Stimulated activated CD8-positive, alpha-beta memory T cell treated with anti-CD3 and anti-CD28 coated beads, Interleukin-7, amount 100 ng/mL, for 4 hours (primary cell): ENCODE measurements at places on chromosomes 3 and 15.

DNA sequence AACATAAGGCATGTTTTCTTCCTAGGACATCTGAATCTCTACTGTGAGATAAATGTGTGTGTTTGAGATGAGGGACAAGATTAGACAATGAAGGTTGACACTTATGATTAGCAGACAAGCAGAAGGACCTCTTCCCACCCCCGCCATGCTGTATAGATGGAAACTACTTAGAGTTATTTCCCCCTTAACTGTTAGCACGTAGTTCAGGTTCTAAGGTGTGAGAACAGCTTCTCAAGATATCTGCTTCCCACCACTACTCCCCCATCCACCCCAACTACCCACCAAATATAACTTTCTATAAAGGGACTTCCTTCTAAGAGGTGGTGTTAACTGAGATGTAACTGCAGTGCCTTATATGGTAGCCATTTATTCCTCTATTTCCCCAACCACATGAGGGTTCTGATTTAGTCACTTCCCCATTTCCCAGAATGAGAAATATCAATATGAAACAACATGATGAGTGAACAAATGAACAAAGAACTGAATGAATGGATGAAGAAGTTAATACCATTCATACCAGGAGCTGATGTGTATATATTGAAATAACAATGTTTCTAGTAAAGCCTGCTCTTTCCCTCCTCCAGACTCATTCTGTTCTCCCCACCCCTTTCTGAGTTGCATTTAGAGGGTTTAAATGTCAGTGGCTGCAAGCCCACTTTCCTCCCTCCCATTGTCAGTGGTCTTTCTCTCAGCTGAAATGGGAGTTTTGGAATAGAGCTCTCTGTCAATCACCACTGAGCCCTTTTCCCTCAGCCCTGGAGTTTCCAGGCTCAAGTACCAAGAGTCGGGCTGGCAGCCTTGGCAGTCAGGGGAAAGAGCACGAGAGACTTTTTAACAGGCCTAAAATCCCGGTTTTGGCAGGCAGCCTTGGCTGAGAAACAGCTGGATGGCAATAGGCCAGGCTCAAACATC lies 7.7 kb upstream of the RFTN1 start:
- no peak for DNase-seq

DNA sequence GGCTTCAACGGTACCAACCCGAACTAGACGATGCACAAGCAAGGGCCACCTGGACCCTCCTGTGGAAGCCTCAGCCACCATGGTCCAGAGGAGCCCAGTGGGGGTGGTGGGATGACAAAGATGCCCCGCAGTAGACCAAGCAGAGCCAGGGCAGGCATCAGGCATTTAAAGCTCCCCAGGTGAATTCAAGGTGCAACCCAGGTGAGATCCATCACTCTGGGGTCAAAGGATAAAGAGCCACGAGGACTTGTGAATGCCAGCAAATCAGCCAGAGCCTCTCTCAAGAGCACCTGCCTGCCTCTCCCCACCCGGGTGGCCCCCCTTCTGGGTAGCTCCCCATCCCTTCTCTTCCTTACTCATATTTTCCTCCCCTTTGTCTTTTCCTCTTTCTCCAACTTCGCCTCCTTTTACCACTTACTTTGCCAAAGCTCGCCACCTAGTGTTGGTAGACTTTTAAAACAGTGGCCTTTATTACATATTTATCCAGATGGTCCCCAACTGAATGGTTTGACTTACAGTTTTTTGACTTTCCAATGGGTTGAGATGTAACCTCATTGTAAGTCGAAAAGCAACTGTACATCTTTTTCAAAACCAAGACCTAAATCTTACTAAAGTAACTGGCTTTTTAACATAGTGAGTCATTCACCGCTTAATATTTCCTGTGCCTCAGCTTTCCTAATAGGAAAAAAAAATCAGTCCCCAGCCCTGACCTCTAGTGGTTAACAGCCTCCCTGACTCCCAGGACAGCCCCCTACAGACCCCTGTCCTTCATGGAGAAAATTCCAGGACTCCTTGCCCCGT lies 18.8 kb downstream of the PLA2G4F start:
- DNase-seq = no peak

DNA sequence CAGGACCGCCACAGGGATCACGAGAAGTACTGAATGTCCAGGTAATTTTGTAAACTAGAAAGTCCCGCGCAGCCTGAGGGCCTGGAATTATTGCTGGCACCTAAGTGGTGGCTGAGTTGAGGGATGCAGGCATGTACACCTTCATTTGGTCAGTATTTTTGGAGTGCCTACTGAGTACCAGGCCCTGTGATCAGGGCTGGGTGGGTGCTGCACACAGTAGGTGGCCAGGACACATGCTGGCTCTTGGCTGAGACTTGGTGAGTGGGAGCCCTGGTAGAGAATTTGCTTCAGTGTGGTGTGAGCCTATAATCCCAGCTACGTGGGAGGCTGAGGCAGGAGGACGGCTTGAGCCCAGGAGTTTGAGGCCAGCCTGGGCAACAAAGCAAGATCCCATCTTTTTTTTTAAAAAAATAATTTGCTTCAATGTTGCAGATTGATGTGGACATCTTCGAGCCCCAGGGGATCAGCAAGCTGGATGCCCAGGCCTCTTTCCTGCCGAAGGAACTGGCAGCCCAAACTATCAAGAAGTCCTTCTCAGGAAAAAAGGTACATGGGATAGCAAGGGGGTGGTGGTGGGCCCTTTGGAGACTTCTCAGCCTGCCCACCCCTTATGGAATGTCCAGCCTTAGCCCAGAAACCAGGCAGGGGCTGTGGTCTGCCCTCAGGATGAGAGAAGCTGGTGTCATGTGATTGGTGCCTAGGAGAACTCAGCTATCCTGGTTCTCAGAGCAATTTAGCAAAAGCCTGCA lies 2.6 kb downstream of the ITIH1 start:
- no peak for DNase-seq

- DNase-seq = no peak
Measured at GRCh38 chr15:76393614-76394013, 57.0 kb downstream of the ISL2 start.

DNA sequence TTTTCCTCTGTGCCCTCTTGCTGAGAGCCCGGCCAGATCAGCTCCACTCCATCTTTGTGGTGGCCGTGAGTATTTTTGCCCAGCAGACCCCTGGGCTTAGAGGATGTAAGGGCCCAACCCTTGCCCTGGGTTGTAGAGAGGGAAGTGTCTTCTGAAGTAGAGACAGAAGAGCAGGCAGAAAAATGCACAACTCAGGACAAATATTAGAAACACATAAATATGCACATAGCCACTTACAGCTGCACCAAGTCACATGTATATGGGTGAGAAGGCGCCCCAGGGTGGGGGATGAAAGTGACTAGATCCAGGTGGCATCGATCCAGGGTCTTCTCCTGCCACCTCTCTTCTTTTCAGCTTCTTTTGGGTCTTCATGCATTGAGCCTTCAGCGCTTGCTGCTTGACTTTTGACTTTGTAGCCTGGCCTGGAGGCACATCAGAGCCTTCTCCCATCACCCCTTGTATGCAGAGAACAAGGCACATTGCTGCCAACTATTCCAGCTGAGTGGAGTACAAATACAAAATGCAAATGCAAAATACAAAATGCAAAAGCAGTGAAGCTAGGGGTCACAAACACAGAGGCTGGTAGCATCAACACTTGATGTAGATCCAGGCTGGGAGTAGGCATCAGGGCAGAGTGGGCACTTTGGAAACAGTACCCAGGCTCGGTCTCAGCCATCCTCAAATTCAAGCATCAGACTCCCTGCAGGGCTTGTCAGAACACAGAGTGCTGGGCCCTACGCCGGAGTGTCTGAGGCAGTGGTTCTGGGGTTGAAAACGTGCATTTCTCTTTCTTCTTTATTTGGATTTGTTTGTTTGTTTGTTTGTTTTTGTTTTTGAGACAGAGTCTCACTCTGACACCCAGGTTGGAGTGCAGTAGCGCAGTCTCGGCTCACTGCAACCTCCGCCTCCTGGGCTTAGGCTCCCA lies 133.0 kb downstream of the ASB7 start:
- no peak for DNase-seq

DNA sequence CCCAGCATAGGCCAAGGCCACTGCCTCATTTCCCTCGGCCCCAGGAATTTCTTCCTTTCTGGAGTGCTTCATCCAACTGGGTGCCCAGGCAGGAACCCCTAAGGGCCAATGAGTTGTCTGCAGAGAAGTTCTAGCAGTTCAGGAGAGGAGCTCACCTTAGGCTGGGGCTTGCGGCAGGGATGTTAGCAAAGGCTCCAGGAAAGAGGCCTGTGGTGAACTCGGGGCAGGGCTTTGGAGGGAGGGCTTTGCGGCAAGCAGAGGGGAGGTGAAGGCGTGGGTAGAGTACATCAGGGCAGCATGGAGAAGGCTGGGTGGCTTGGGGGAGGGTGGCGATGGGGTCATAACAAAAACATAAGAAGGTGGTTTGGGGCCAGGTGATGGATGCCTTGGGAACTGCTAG lies 1.1 kb downstream of the GHRL start:
- no peak for DNase-seq

DNA sequence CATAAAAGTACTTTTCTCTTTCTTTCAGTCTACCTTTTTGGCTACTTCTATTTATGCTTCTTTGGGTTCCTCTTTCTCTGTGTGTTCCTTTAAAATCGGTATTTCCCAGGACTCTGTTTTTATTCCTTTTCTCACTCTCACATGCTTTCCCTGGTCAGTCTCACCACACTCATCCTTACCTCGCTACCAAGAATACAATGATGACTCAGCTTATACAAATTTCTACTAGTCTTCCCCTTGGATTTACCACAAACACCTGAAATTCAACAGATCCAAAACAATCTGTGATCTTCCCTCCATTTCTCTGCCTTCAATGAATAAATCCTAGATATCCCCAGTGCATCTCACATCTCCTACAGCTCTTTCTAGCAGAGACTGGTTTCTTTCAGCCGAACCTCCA lies 52.9 kb downstream of the TUBGCP4 start:
- no peak for DNase-seq

GRCh38 chr3:41164777-41165176 lies 34.5 kb upstream of the CTNNB1 start:
- DNase-seq = no peak

GRCh38 chr3:51681453-51681852 lies 10.4 kb downstream of the TEX264 start:
- DNase-seq = peak; percentile 24

GRCh38 chr3:127165694-127166485 lies 27.0 kb upstream of the PRR23E start:
- no peak for DNase-seq

- DNase-seq = no peak
Measured at GRCh38 chr3:56885879-56886278, 84.1 kb upstream of the ARHGEF3 start.

DNA sequence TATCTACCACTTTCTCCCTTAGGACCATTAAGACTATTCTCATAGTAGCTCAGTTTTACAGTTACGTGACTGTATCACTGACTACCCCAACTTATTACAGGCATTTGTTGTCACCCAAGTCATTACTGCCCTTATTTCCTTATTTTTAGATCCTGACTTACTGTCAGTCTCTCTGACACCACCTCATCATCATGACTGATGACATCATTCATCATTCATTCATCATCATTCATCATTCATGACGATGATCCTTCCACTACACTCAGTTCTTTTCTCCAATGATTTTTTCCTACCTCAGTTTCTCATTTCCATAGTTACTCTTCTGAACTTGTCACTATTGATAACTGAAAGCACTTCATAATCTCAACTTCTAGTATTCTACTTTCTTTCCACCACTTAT lies 83.8 kb downstream of the ADAM10 start:
- no peak for DNase-seq

DNA sequence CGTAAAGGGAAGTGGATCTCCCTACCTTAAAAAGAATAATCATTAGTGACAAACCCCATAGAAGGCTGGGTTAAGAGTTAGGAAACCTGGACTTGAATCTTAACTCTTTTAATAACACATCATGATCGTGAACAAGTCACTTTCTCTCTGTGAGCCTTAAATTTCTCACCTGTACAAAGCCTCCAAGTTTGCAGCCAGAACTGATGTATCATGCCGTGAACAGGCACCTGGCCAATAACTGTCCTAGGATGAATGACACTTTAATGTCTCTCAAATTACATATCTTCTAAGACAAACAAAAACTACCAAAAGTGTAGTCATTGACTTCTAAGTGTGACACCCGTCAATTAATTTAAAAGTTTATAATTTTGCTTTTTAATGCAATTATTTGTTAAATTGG lies 3.9 kb downstream of the UPK1B start:
- DNase-seq = no peak

DNA sequence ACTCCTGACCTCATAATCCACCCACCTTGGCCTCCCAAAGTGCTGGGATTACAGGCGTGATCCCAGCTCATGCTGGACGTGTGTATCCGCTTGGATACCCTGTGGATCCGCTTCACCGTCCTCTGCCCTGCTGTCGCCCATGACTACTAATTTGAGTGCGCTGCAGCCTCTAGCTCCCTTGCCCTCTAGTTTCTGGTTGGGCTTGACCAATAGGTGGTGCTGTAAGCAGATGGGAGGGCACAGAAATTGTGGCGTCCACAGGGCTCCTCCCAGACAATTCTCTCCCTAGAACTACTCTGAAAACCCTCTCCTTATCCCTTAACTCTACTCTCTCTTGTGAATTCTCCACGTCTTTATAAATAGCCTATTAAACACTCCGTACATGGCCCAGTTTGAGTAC lies 36.2 kb downstream of the ZPLD1 start:
- DNase-seq = no peak

DNA sequence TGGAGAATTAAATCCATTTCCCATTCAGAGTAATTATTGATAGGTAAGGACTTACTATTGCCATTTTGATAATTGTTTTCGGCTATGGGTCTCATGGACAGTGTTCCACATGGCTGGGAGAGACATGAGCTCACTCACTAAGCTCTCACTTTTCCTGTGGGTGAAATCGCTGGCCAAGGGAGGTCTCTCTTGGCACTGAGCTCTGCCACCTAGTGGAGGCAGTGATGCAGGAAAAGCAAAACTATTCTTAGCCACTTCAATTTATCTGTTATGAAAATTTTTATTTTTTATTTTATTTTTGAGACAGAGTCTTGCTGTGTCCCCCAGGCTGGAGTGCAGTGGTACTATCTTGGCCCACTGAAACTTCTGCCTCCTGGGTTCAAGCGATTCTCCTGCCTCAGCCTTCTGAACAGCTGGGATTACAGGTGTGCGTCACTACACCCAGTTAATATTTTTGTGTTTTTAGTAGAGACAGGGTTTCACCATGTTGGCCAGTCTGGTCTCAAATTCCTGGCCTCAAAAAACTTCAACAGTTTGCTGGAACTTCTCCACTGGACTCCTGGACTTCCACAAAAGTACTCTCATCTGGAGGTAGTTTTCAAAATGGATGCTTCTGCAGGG lies 4.7 kb upstream of the RNF13 start:
- peak; percentile 35 for DNase-seq

- DNase-seq = no peak
Measured at GRCh38 chr15:60804551-60804950, 325.6 kb upstream of the ICE2 start.

GRCh38 chr15:40456738-40457137 lies 14.0 kb upstream of the CHST14 start:
- no peak for DNase-seq

- DNase-seq = peak; percentile 12
Measured at GRCh38 chr3:10366651-10367101, 45.8 kb upstream of the SEC13 start.

GRCh38 chr15:25469377-25469776 lies 30.6 kb upstream of the UBE3A start:
- no peak for DNase-seq

- no peak for DNase-seq
Measured at GRCh38 chr15:58430224-58430787, 1.5 kb upstream of the LIPC start.
